Fibroblast of villous mesenchyme (primary cell): ENCODE measurements at places on chromosomes 4 and X. TPM values are rescaled to one million over a fixed set of nuclear protein-coding genes. Genes with fewer than 3 reads are reported as not detected.

EPGN gene
- total RNA-seq = 0.32 and 0.43 TPM in 2 replicates

PNMA6A gene
- 0.32 and 0.43 TPM in 2 replicates for total RNA-seq

UGT2B11 gene
- total RNA-seq = not detected in 2 replicates

RNF128 gene
- total RNA-seq = 0.32 and 0.43 TPM in 2 replicates

MAGED2 gene
- total RNA-seq = 235 and 242 TPM in 2 replicates

RS1 gene
- not detected in 2 replicates for total RNA-seq

ARSJ gene
- 49.3 and 69.5 TPM in 2 replicates for total RNA-seq

VSIG4 gene
- not detected in 2 replicates for total RNA-seq

MEPE gene
- not detected in 2 replicates for total RNA-seq

TRIM75 gene
- 0.32 TPM in 1 of 2 replicates, not detected in the other for total RNA-seq

SULT1B1 gene
- under 0.01 TPM in 2 replicates for total RNA-seq

NXF2B gene
- total RNA-seq = not detected in 2 replicates

USP26 gene
- total RNA-seq = not detected in 2 replicates

GIMD1 gene
- total RNA-seq = not detected in 2 replicates

GLOD5 gene
- not detected in 2 replicates for total RNA-seq

CXCL3 gene
- total RNA-seq = 0.32 and 3.0 TPM in 2 replicates

XAGE1A gene
- total RNA-seq = 0.32 TPM in 1 of 2 replicates, not detected in the other

KCND1 gene
- total RNA-seq = 0.32 and 2.6 TPM in 2 replicates

FRAS1 gene
- total RNA-seq = 0.97 and 1.3 TPM in 2 replicates

C4orf51 gene
- not detected in 2 replicates for total RNA-seq

UGT2A3 gene
- not detected in 2 replicates for total RNA-seq

MAOB gene
- total RNA-seq = under 0.01 and 0.43 TPM in 2 replicates

JAKMIP1 gene
- total RNA-seq = not detected in 2 replicates

NMU gene
- total RNA-seq = not detected in 2 replicates

PWWP3B gene
- 4.5 and 5.2 TPM in 2 replicates for total RNA-seq

TMEM185A gene
- 14.5 and 17.7 TPM in 2 replicates for total RNA-seq

FMR1NB gene
- not detected in 2 replicates for total RNA-seq

MND1 gene
- total RNA-seq = 2.6 and 4.3 TPM in 2 replicates

C4orf17 gene
- not detected in 2 replicates for total RNA-seq

AKAP4 gene
- not detected in 2 replicates for total RNA-seq

CTSO gene
- 10.8 and 12.2 TPM in 2 replicates for total RNA-seq

CITED1 gene
- total RNA-seq = not detected in 2 replicates

UTP3 gene
- 15.1 and 23.3 TPM in 2 replicates for total RNA-seq

TASL gene
- total RNA-seq = not detected in 2 replicates

DKK2 gene
- under 0.01 and 0.43 TPM in 2 replicates for total RNA-seq

CDKL2 gene
- 0.32 and 1.3 TPM in 2 replicates for total RNA-seq

LETM1 gene
- 80.2 and 91.5 TPM in 2 replicates for total RNA-seq

SYN1 gene
- total RNA-seq = 0.32 TPM in 1 of 2 replicates, not detected in the other

HTR2C gene
- total RNA-seq = under 0.01 TPM in 2 replicates

KIF4A gene
- total RNA-seq = 8.1 and 10.8 TPM in 2 replicates

TKTL2 gene
- under 0.01 TPM in 1 of 2 replicates, not detected in the other for total RNA-seq
